ENCODE measurements at places on chromosomes 2 and 18.
A peak's percentile ranks its signal among the peaks of the same experiment; 100 is the strongest.

GRCh38 chr2:238462782-238463396, 36.2 kb downstream of the ASB1 start:
- no peak for DNase-seq

GRCh38 chr2:133411857-133412256, 156.4 kb downstream of the NCKAP5 start:
- no peak for DNase-seq

DNA sequence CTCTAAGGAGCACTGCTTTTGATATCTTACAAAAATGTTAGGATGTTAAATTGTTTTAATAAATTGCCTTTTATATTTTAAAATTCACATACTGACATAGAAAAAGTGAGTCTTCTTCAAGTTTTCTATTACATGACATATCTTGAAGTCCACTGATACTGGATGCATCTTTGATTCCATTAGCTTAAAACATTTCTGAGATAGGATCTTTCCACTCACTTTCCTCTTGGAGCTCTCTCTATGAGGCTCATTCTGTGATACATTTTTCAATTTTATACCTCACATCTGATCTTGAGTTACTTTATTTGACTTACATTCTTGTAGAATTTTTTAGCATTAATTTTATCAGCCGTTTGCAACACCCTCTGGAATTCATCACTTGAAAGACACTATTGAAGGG, 86.8 kb upstream of the NOL4 start:
- no peak for DNase-seq

- no peak for DNase-seq
Observed at GRCh38 chr2:213002383-213002782, 149.0 kb downstream of the IKZF2 start.

- DNase-seq = no peak
Observed at GRCh38 chr2:118084491-118085089, 3.7 kb upstream of the INSIG2 start.

- DNase-seq = peak; percentile 50
Observed at GRCh38 chr2:225041851-225042799, at the start of gene DOCK10. Gene DOCK10, minus strand, starts transcription at chr2:225042468. Its CDS starts 94 bp downstream, at chr2:225042374.

GRCh38 chr2:71536226-71536671, 82.9 kb downstream of the DYSF start:
- no peak for DNase-seq

GRCh38 chr18:22193466-22193865, 24.1 kb downstream of the GATA6 start:
- DNase-seq = no peak

GRCh38 chr2:226185616-226186211, 613.9 kb downstream of the IRS1 start:
- DNase-seq = no peak

- DNase-seq = no peak
Observed at GRCh38 chr2:190637281-190637734, 11.6 kb upstream of the NAB1 start.

DNA sequence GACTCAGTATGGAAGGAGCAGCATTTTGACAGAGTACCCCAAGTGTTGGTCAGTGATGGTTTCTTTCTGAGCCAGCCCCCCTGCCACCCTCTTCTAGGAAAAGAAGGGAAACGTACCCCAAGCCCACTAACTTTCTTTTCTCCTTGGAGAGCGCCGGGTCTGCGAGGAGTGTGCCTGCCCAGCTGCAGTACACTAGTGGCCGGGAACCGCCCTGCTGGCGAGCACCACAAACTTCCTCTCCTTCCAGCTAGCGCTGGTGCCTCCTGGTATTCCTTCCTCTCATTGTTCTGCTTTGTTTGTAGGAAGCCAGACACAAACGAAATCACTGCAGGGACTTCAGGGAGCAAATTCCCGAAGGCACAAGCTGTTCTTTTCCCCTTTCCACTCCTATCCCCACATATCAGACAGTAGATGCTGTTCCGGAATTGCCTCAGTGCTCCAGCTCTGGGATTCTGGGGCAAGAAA, 1.8 kb downstream of the CCDC85A start:
- DNase-seq = no peak

DNA sequence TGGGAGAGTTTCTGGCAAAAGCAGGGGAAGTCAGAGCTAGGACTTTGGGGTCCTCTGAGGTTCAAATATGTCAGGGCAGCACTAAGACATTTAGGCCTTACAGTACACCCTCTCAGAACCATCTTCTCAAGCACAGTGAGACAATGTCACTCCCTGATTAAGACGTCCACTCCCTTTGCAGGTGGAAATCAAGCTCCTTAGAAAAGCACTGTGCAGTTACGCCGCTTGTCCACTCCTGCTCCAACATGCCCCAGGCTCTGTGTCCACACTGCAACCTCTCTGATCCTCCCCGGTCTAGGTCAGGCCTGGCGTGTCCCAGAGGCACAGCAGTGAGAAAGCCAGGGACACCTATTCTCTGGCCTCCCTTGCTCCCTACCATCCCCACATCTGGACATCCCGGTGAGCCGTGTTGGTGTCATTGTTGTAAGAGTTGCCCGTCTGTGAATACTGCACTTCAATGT, 528.6 kb upstream of the ID2 start:
- DNase-seq = no peak

- DNase-seq = no peak
Observed at GRCh38 chr2:29123617-29124349, 8.6 kb downstream of the CLIP4 start.

- DNase-seq = no peak
Observed at GRCh38 chr2:216194013-216194412, 84.9 kb downstream of the XRCC5 start.

DNA sequence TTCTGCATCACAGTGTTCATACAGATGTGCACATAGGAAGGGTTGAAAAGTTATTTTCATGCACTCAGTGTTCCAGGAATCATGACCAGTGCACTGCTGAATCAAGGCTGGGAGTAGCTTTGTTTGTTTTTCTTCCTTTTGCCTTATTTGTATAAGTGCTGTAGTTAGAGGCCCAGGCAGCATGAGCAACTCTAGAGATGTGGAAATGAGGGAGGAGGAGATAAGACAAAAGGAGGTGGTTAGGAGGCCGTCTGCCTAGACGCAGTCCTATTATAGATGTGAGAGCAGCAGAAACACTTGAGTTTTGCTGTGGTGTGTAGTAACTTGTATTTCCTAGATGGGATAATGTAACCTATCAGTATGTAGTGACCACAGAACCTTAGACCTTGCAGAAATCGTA, 264.3 kb upstream of the RASGRP3 start:
- DNase-seq = no peak

GRCh38 chr2:201933792-201934237, 99.8 kb upstream of the FZD7 start:
- DNase-seq = no peak

DNA sequence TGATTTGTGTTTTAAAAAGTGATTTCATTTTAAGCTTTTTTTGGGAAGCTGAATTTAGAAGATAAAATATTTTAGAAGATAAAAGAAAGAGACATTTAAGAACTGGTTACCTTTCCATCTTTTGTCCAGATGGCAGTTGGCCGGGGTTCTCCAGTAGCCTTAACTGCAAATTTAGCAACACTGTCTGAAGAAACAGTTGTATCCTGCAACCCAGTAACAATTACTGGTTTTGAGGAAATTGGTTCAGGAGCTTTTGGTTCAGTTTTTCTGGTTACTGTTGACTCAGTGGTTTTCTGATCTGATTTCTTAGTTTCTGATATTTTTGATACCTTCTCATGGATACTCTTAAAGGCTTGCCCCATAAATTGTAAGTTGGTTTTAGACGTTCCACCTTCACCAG, 49.9 kb downstream of the PLEKHA3 start:
- DNase-seq = no peak

DNA sequence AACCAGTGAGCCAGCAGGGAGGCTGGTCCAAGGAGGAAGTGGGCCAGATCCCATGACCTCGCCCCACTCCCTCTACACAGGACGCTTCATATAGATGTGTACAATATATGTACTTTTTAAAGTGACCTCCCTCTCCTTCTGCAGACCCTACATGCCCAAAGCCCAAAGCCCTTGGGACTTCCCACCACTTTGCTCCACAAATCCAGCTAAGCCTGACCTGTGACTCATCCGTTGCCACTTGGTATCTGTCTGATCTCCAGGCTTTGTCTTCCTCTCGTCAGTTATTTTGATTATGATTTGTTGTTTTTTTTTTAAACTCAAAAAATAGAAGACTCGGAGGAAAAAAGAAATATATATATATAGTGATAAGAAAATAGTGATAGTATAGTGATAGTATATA, 470.8 kb downstream of the KCNJ3 start:
- DNase-seq = no peak

DNA sequence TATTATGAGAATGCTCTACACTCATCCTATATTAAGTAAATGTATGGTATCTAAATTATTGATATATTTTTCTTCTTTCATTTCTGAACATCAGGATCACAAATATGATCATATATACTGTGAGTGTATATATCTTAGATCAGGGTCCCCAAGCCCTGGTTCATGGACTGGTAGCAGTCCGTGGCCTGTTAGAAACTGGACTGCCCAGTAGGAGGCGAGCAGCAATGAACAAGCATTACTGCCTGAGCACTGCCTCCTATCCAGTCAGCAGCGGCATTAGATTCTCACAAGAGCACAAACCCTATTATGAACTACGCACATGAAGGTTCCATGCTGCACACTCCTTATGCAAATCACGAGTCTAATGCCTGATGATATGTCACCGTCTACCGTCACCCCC, 1247.1 kb upstream of the NXPH2 start:
- no peak for DNase-seq

Measured in activated gamma-delta T cell treated with Interleukin-2 at 50 U/mL for 16 hours (primary cell).